ENCODE measurements at places on chromosomes 16 and 17. TPM values are rescaled to one million over a fixed set of nuclear protein-coding genes. Genes with fewer than 3 reads are reported as not detected.

The RND2 gene
- total RNA-seq = 1.4 TPM

DNA sequence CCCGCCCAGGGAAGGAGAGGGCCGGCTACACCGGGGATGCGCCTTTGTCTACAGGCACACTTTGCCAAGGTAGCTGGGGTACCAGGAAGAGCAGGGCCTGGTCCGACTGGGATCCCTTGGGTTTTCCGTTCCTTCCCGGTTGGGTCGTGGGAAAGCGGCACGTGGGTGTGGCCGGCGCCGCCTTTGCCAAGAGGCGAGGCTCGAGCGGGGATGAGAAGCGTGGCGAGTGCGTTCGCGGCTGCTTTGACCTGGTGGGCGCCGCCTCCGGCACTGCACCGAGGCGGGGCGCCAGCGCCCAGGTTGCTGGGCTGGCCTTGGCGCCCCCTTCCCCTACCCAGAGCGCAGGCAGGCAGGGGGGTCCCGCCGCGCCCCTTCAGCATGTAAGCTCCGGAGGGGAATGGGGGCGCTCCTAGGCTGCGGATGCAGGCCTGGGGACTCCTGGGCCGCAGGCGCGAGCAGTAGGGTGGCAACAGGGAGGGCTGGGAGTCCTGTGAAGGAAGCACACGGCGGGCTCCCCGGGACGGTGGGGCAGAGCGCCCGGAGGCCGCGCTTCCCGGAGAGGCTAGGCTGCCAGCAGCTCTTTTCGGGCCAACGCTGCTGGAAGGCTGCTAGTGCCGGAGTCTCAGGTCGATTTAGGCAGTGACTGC, 2.0 kb downstream of the HAS3 start:
- no peak for DNase-seq

DNA sequence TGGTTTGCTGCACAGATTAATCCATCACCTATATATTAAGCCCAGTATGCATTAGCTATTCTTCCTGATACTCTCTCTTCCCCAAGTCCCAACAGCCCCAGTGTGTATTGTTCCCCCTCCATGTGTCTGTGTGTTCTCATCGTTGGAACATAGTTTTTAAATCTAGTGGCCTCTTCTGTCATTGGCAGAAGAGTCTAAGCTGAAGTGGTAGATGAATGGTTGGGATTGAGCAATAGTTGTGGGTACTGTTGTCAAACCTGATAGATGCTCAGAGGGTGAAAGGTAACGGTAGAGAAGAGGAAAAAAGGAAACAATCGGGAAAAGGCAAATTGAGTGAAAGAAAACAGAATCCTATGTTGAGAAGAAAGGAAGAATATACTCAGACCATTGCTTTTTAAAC, 29.9 kb downstream of the MAP3K3 start:
- DNase-seq = no peak

The MYH11 gene
- total RNA-seq = 139 TPM

The ARHGDIG gene
- total RNA-seq = not detected

GRCh38 chr17:78924481-78925151, 571 bp downstream of the TIMP2 start:
- no peak for DNase-seq

The MT1E gene
- total RNA-seq = 437 TPM

DNA sequence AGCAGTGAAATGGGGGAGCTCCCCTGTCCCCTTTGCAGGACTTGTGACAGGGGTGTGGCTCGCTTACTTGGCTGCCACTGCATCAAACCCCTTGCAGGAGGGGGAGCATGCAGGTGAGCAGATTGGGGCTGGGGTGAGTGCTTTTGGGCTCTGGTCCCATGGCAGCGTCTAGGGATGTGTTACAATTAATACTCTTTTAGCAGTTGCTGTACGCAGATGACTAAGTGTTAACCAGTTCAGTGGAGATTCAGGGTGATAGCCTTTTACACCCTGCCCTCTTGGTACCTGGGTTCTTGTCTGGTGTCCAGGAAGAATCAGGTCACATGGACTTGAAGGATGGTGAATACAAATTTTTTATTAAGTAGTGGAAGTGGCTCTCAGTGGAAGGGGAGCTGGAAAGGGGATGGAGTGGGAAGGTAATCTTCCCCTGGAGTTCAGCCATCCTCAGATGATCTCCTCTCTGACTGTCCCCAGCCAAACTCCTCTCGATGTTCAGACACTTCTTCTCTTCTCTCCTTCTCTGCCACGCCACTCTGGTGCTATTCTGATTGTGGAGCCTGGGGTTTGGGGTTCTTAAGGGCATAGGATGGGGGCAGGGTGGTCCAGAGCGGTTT, 100.1 kb downstream of the MARF1 start:
- DNase-seq = no peak

The ZACN gene
- not detected for total RNA-seq

DNA sequence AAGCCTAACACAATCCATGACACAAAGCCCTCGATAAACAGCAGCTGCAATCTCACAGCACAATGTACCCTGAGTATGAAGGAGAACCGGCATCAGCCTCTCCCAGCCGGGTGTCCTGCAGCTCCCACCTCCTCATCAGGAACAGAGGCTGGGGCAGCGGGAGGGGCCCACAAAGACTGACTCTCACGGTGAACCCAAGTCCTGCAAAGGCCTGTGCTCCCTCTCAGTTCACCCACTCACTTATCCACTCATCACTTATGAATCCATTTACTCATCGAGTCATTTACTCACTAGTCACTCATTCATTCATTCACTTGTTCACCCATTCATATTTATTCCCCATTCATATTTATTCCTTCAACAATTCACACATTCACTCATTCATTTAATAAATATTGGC, 11.6 kb downstream of the ZNF423 start:
- DNase-seq = no peak

- DNase-seq = peak; percentile 94
These were observed 7.9 kb upstream of the LLGL1 start for GRCh38 chr17:18217412-18218015.

DNA sequence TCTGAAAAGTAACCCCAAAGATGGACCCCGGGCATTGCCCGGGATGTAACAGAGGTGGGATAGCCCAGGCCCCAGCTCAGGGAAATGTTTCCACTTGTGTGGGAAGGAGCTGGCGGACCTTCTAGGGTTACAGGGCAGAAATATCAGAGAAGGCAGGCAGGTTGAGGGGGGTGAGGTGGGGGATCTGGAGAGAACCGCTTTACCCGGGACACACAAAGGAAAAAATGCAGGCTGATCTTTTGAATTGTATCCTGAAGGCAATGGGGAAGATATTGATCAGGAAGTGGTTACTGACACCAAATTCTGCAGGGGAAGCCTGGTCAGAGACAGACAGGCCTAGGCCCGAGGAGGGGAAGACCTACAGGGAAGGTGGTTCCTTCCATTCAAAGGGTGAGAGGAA, 3.5 kb downstream of the SLC47A1 start:
- DNase-seq = no peak

GRCh38 chr16:84068783-84069462, 26.3 kb upstream of the SLC38A8 start:
- no peak for DNase-seq

GRCh38 chr17:20095336-20096080, 86.3 kb downstream of the SPECC1 start:
- DNase-seq = peak; percentile 92

- no peak for DNase-seq
These were observed 25.9 kb downstream of the HOXB1 start for GRCh38 chr17:48504953-48505352.

The CCL2 gene
- 10.5 TPM for total RNA-seq

DNA sequence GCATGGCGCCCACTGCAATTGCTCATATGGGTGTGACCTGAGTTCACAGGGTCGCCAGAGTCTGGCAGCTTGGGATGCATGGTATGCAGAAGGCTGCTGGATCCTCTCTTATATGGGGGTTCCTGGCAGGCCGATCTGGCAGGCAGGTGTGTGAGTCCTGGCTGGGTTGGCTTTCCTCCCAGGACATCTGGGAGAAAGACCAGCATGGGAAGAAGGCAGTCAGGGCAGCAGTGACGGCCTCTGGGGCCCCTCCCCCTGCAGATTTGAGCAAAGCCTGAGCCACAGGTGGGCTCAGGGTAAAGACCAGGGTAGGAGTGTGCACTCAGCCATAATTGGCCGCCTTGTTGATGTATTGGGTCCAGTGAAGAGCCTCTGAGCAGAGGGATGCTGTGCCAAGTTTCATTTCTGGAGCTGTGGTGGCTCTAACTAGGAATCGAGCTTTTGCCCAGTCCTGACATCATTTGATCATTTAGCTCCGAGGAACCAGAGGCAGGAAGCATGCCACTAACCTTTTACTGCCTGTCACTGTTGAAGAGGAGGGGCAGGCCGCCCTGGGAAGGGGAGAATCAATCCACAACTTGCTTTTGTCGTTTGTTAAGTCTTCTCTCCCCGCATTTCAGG, 174.3 kb downstream of the CCDC182 start:
- DNase-seq = no peak

- DNase-seq = no peak
These were observed 76.9 kb upstream of the DYNLRB2 start for GRCh38 chr16:80463751-80464495.

- DNase-seq = no peak
These were observed 78.9 kb downstream of the TMC6 start for GRCh38 chr17:78049609-78050008.

DNA sequence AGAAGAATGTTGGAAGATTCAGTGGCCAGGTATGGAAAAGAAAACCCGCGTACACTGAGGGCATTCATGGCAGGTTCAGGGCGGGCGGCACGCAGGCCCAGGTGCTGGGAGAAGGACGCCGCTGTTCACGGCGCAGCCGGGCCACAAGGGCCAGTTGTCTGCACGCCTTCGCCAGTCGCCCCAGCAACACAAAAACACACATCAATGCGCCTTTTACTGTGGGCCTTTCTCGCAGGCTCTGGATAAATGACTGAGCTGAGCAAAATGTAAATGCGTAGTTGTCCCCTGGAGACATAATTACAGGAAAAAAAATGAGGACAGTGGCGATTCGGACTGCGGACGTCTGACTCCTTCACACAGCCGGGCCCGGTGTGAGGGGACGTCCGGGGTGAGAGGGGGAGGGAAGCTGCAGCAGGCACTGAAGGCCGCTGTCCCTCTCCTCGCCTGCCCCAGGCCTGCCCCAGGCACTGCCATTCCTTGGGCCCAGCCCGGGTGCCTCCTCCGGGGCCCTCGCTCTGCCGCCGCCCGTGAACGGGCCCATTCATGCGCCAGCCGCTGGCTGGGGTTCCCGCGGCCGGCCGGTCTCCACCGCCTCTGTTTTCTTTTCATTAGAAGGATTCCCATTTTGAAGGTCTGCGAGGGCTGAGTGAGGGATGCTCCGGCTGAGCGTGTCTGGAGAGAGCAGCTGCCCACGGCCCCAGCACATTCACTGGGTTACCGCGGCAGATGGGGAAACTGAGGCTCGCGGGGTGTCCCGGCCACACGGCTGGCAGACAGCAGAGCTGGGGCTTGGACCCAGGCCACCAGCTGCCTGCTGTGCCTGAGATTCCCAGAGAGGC, 6.5 kb upstream of the ZNF469 start:
- DNase-seq = no peak

DNA sequence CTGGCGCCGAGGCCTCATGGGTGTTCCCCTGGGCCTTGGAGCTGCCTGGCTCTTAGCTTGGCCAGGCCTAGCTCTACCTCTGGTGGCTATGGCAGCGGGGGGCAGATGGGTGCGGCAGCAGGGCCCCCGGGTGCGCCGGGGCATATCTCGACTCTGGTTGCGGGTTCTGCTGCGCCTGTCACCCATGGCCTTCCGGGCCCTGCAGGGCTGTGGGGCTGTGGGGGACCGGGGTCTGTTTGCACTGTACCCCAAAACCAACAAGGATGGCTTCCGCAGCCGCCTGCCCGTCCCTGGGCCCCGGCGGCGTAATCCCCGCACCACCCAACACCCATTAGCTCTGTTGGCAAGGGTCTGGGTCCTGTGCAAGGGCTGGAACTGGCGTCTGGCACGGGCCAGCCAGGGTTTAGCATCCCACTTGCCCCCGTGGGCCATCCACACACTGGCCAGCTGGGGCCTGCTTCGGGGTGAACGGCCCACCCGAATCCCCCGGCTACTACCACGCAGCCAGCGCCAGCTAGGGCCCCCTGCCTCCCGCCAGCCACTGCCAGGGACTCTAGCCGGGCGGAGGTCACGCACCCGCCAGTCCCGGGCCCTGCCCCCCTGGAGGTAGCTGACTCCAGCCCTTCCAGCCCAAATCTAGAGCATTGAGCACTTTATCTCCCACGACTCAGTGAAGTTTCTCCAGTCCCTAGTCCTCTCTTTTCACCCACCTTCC, 7.9 kb downstream of the HIRIP3 start:
- DNase-seq = no peak

- peak; percentile 47 for DNase-seq
These were observed 1.2 kb downstream of the GPR142 start for GRCh38 chr17:74368341-74369081.

The LRRC46 gene
- total RNA-seq = not detected

GRCh38 chr16:80273635-80274538, 266.9 kb upstream of the DYNLRB2 start:
- DNase-seq = no peak

The IRX6 gene
- total RNA-seq = 16.8 TPM
